HAP-1 (cell line): ENCODE measurements at places on chromosomes 3 and 15.

GRCh38 chr3:122668930-122669730 lies 11.5 kb upstream of the PARP14 start:
- no peak for DNase-seq

GRCh38 chr3:157271283-157271882 lies 111.4 kb upstream of the CCNL1 start:
- no peak for DNase-seq

- DNase-seq: no peak
Measured at GRCh38 chr3:133827136-133827535, 21.5 kb downstream of the SRPRB start.

DNA sequence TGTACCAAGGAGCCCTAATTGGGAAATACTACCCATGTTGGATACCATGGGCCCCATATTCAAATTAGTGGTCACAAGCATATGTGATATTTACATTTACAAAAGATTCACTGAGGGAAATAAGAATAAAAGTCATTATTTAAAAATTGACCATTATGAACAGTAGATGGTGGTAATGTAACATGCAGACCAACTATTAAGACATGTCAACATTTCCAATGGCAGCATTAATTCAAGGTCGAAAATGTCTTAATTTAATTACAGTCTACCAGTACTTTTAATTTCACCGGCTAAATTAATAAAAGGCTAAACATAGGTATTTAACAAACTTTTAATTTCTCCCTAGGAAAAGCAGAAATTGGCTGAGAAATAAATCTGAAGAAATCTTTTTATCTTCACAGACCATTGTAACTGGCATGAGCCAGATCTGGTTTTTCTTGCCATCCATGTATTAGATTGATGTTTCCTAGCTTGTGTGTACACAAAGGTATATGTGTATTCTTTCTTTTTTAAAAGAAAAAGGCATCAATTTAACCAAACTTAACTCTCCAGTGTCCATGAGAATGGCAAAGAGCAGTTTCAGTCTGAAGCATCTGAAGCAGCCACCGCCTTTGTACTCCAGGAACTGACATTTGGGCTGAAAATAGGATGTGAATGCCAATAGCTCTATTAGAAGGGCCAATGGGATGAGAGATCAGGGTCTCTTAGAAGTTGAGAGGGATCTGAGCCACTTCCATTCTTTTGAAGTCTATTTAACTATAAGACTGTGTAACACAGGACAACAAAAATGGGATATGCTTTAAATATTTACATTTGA lies 26.6 kb downstream of the NEK11 start:
- DNase-seq: no peak

- DNase-seq: no peak
Measured at GRCh38 chr3:15823092-15823491, 25.3 kb upstream of the ANKRD28 start.

GRCh38 chr3:72445827-72446217 lies 402.4 kb downstream of the SHQ1 start:
- no peak for DNase-seq

DNA sequence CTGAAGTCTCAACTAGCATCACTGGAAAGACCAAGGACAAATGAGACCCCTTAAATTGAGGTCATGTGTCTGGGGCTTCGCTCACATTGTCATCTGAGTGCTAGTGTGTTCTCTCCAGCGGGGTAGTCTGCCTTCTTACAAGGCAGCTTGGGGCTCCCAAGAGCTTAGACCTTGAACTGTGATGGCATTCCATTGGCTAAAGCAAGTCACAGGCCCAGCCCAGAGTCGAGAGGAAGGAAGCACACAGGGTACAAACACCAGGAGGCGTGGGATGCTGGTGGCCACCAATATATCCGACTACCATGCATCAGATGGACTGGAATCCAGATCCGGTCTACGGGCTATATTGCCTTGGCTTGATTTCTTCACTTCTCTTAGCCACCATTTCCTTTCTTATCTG lies 31.5 kb upstream of the DYNC1LI1 start:
- DNase-seq: no peak

GRCh38 chr15:55775316-55775715 lies 32.4 kb upstream of the PRTG start:
- peak; percentile 14 for DNase-seq
